HepG2 (cell line): ENCODE measurements at places on chromosomes 4 and X. TPM values are rescaled to one million over a fixed set of nuclear protein-coding genes. Genes with fewer than 3 reads are reported as not detected.

The MAGEC2 gene
- total RNA-seq = not detected in 2 replicates

The TCEAL6 gene
- not detected in 2 replicates for total RNA-seq

The CXCL3 gene
- 0.13 TPM in 1 of 2 replicates, not detected in the other for total RNA-seq

The DUX4 gene
- not detected in 2 replicates for total RNA-seq

The GABRE gene
- 2.6 and 12.2 TPM in 2 replicates for total RNA-seq

The SRPX gene
- total RNA-seq = not detected in 2 replicates
